ENCODE measurements at places on chromosomes 13 and 19.

DNA sequence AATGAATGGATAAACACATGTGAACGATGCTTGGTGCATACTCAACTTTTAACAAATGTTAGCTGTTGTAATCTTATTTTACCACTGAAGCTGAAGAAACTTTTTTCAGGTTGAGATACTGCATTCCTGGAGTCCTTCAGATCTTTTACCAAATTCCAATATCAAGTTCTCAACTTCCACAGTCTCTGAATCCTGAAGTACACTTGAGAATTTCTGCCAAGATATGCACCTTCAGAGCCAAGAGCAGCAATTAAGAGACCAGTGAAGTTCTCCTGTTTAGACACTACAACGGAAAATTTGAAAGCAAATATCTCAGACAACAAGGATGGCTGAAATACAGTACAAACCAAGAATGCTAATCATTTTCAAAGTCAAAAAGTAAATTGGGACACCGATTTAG is 84.6 kb upstream of the MTIF3 start:
- no peak for DNase-seq

- no peak for DNase-seq
These were observed 96.2 kb downstream of the COL4A2 start for GRCh38 chr13:110403315-110403714.

- no peak for DNase-seq
These were observed 1.4 kb downstream of the CUL4A start for GRCh38 chr13:113210833-113211232.

DNA sequence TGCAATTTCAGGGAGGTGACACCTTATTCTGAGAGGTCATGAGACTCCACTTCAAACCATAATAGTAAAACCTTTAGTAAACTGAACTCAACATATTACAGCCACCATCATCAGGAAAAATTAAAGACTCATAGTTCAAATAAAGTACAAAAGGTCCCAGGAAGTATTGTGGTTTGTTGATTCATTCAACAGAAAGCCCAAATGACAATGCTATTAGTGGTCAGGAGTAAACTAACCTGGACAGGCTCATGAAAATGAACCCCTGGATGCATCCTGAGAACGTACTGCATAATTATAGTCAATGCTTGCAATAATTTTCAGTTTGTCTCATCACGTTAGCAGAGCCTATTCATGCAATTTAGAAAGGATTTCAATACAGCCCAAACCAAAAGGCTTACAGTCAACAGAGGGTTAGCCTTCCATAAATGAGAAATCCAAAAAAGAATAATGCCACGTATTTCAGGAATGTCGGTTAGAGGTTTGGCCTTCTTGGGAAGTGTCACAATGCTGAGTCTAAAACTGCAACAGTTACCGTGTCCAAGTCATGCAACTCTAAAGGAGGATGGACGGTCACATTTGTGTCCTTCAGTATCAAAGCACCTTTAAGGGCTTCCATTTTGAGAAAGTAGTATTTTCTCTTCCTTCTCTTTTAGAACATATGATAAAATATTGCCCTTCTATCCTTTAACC is 280.8 kb downstream of the ABCC4 start:
- no peak for DNase-seq

DNA sequence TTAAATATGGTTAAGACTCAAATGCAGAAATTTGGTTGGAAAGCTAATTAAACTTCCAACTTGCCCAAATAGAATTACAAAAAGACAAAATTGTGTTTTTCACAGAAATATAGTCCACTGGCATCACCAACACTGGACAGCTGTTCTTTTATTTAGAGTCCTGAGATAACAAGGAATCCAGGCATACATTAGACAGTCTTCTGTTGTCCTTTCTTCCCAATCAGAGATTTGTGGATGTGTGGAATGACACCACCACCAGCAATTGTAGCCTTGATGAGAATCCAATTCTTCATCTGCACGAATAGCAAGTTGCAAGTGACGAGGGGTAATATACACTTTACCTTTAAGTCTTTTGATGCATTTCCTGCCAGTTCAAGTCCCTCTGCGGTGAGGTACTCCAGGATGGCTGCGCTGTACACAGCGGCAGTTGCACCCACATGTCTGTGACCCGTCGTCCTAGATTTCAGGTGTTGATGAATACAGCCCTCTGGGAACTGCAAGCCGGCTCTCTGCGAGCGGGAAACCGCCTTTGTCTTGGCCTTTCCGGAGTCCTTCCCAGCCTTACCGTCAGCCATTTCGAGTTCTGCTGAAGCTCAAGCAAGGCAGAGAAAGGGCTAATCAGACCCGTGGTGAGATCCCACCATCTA is 14.7 kb downstream of the UBAC2 start:
- no peak for DNase-seq

DNA sequence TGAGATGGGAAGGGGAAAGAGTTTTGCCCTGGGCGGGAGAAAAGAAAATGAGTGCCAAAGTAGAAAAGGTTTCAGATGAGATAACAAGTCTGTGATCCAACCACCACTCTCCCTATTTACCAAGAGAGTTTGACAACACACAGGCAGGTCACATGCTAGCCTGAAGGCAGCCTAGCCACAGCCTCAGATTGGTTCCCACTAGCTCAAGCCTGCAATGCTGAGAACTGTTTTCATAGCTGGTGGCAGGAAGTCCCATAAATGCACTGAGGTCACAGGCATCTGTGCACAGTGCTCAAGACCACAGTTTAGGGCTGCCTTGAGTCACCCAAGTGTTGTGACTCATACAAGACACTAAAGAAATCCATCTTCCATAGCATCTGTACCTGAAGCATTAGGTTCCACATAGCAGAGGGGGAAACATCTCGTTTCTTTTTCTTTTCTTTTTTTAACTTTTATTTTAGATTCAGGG is 18.5 kb upstream of the POP4 start:
- DNase-seq, result no peak

- no peak for DNase-seq
These were observed 49.8 kb downstream of the BICRA start for GRCh38 chr19:47658431-47659348.

GRCh38 chr13:41002606-41003005 is 16.5 kb downstream of the ELF1 start:
- no peak for DNase-seq

DNA sequence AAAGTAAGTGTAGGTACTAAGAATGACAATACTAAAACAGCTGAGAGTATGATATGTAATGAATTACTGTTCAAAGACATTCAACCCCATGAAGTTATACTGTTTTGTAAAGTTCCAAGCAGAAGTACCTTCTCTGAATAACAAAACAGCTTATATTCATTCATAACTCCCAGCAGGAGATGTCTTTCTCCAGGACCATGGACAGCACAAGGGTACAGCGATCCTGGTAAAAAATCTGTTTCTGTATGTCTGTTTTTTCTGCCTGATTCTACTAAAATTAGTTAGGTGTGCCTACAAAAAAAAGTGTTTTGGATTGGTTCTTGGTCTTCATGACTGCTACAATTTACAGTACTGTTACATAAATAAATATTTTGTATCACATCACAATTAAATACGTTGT is 172.5 kb upstream of the SLITRK5 start:
- DNase-seq, result peak; percentile 5

GRCh38 chr13:20337884-20338551 is 105.9 kb upstream of the GJB6 start:
- DNase-seq, result no peak

DNA sequence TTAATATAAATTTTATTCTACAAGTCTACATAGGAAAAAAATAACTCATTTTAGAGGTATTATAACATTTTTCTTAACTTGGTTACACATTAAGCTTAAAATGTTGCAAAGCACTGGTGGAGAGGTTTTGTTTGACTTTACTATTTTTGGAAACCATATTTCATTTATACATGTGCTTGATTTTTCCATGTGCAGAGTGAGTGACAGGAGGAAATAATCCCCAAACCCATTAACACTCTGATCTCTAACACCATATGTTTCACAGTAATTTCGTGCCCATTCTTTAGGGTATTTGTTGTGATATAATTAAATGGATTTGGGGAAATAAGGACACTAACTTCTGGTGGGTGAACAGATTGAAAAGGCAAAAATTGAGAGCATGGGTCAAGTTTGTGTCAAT is 2124.4 kb upstream of the PCDH20 start:
- no peak for DNase-seq

- DNase-seq, result no peak
These were observed 11.1 kb downstream of the IRF3 start for GRCh38 chr19:49654581-49654980.

- no peak for DNase-seq
These were observed 51.7 kb downstream of the RXFP2 start for GRCh38 chr13:31790992-31791391.

DNA sequence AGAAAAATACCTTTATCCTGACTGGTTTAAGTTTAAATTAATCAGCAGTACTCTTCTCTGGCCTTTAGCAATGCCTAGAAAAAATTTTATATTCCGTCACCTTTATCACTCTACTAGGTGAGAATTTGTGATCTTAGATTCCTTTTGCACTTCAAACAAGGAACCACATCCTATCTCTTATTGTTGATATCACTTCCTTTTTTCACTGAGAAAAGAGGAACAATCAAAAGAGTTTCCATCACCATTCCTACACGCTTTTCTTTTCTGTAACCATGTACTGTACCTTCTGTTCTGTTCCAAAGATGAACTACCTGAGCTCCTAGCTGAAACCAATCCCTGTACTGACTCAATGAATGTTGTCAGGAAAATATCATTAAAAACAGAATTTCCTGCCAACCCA is 1379.0 kb upstream of the MIR17HG start:
- no peak for DNase-seq

GRCh38 chr13:74061926-74062595 is 72.1 kb downstream of the KLF12 start:
- DNase-seq, result no peak

DNA sequence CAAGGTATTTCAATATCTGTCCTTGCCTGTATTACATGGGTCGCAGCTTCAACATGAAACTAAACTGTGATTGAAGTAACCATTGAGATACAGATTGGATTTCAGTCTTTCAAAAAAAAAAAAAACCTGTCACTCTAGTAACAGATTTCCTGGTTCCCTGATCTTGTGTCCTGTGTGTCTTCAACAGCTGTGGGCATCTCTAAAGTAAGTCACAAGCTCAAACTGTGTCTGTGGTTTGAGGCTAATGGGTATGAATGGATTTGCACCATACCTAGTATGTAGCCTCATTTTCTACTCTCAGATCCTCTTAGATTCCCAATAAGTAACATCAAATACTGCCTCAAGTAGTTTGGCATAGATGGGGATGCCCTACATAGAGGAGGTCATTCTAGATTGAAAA is 300.1 kb downstream of the COG6 start:
- DNase-seq, result no peak

DNA sequence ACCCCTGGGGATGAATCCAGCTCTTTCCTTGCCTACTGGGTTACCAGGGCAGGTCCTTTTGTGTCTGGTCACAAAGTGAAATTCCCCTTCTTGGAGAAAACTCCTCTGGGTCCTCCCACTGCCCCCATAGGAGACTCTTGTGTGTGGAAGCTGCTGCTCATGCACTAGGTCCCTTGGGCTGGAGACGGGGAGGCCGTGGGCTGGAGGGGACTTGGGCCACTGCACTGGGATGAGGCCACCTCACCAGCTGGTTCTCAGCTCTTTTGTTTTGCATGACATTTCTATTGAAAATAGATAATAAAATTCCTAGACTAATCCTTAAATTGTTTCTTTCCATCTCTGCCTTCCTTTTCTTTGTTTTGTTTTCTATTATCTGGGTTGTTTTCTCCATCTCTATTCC is 62.4 kb downstream of the TEX29 start:
- no peak for DNase-seq

GRCh38 chr13:100608489-100608888 is 19.9 kb upstream of the GGACT start:
- no peak for DNase-seq

GRCh38 chr19:20067943-20068342 is 9.9 kb upstream of the ZNF90 start:
- DNase-seq, result no peak

DNA sequence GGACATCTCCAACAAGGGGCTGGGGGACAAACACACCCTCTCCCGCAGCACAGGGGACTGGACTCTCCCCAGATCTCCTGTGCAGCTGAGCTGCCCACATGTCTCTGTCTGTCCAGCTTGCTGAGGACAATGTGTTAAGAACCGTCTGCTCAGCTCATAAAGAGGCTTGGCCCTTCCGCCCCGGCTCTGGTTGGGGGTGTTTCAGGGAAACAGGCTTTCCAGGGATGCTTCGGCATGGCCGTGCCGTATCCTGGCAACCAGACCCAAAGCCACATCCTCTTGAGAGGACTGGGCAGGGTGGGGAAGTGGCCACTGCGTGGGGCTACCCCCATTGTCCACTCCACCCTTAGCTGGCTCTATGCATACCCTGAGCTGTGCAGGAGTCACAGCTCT is 41.1 kb upstream of the CHST8 start:
- no peak for DNase-seq

DNA sequence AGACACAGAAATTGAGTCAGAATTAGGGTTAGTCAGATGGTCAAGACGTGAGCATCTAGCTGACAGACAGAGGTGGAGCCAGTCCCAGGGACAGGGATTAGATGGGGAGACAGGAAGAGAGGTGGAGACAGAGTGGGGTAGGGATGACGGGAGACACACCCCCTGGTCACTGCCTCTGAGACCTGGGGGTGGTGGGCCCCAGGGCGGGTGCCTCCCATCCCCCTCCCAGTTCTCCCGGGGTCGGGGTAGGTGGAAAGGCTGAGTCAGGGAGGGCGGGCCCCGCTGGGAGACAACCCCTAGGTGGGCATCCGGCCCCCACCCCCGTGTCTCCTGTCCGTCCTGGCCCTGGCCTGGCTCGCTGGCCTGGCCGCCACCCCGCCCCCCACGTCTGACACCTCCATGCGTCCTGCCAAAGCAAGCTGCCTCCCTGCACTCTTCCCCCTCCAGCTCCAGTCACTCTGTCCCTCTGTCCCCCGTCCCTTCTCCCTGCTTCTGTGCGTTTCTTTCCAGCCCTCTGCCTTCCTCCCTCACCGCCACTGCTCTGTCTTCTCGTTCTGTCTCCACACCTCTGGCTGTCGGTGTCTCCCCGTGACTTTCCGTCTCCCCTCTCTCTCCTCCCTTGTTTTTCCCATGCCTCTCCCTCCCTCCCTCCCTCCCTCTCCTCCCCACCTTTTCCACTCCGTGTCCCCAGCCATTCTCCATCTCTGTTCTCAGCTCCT is 15.1 kb downstream of the CCDC97 start:
- DNase-seq, result no peak

- no peak for DNase-seq
These were observed 311.4 kb upstream of the MAB21L1 start for GRCh38 chr13:35787937-35788336.

DNA sequence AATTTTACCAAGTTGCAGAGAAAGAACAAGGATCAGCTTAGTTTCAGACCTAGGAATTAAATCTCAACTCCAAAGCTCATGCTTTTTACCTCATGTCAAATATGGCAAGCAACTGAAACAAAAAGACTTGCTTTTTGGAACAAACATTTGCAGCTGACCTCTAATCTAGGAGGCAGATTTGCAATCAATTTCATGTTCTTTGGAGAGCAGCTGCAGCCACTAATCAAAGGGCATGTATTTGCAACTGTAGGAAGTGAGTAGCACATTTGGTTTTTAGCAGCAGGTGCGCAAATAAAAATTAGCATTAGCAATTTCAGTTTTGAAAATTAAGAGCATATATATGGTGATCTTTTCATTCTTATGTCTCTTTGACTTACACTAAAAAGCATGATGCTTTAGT is 459.3 kb upstream of the SLC10A2 start:
- no peak for DNase-seq

All from left renal pelvis (tissue), 4 donors.